Karpas-422 (cell line): ENCODE measurements at places on chromosomes 13 and 19. TPM values are rescaled to one million over a fixed set of nuclear protein-coding genes. Genes with fewer than 3 reads are reported as not detected.

Gene ZSCAN18
- not detected in 2 replicates for total RNA-seq

Gene SIGLEC11
- total RNA-seq = 0.87 TPM in 1 of 2 replicates, not detected in the other

Gene PSG3
- not detected in 2 replicates for total RNA-seq

Gene LSR
- total RNA-seq = 0.63 and 1.2 TPM in 2 replicates

DNA sequence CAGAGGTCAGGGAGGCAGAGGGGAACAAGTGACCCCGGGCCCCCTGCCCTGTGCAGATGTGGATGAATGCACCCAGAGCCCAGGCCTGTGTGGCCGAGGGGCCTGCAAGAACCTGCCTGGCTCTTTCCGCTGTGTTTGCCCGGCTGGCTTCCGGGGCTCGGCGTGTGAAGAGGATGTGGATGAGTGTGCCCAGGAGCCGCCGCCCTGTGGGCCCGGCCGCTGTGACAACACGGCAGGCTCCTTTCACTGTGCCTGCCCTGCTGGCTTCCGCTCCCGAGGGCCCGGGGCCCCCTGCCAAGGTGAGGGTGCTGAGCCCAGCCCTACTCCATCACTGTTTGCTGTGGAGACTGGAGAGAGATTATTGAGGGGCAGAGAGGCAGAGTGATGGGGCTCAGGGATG lies 9.9 kb downstream of the LTBP4 start:
- no peak overlapping the region for H3K27ac ChIP-seq
- H3K36me3 ChIP-seq = no peaks in the 10 kb centered on the region
- H3K4me1 ChIP-seq = peaks cover 47% of the 10 kb centered on the region
- no peaks in the 10 kb centered on the region for H3K27me3 ChIP-seq
- DNase-seq = no peak

GRCh38 chr13:73732350-73732749 lies 401.9 kb downstream of the KLF12 start:
- H3K36me3 ChIP-seq = no peaks in the 10 kb centered on the region
- no peaks in the 10 kb centered on the region for H3K27me3 ChIP-seq
- no peak overlapping the region for H3K4me3 ChIP-seq
- H3K4me1 ChIP-seq = no peaks in the 10 kb centered on the region

DNA sequence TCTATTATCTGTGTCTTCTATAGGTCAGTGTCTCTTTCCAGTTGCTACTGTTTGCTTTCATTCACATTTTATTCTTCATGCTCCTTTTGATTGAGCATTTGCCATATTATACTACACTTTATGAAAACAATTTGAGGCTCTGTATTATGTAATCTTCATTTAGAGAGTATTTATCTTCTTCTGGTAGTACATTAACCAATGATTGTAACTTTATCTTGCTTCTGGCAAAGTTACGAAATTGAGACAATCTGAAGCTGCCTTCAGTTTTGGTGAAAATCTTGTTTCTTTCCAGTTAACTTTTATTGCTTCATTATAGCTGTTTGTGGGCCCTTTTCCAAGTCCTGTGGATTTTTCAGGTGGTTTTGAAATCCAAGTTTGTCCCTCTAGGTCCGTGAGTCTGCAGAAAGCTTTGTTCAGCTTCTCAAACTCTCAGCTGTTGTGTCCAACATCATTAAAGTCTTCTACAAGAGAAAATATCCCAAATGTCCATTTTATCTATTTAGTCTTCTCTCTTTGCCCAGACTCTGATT lies 1255.4 kb upstream of the SPRY2 start:
- H3K36me3 ChIP-seq = no peaks in the 10 kb centered on the region
- H3K4me1 ChIP-seq = no peaks in the 10 kb centered on the region
- no peak overlapping the region for H3K4me3 ChIP-seq
- H3K27me3 ChIP-seq = no peaks in the 10 kb centered on the region
- H3K27ac ChIP-seq = no peak overlapping the region
- no peak for DNase-seq

DNA sequence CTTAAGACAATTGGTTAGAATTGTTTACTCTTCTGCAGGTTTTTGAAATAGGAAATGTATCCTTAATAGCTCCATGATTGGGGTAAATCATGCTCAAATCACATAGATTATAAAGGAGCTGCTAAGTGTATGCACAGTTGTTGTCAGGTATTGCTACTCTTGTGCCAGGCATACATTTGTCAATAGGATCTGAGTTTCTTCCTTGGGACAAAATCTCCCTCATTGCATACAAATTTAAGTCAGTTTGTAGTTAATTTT lies 109.3 kb upstream of the MLNR start:
- H3K27ac ChIP-seq = no peak overlapping the region
- H3K4me3 ChIP-seq = peak overlapping the region; percentile 83
- no peaks in the 10 kb centered on the region for H3K27me3 ChIP-seq

DNA sequence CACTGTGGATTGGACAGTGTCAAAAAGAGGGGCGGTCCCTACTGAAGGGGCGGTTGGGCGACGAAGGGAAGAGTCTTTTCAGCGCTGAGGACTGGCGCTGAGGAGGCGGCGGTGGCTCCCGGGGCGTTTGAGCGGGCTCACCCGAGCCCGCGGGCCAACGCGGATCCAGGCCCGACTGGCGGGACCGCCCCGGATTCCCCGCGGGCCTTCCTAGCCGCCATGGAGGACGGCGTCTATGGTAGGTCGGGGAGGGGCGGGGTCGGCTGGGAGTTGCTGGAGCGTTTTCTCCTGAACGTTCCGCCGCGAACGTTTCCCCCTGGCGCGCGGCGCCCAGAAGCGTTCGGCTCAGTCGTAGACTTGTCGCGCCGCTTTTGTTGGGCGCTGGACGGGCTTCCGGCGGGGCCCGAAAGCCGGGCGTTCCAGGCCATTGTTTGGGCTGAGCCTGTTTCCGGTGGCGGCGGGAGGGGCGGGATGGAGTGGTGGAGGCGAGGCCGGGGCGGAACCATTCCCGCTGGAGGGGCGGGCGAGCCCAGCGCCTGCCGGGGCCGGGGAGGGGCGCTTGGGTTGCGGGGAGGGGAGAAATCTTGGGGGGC lies at the start of gene CYTH2:
Gene CYTH2, plus strand, starts transcription at position 81 of the 593 bp plus-strand sequence. Its CDS starts 139 bp downstream, at position 220.
- H3K4me1 ChIP-seq = peaks cover 16% of the 10 kb centered on the region
- no peaks in the 10 kb centered on the region for H3K27me3 ChIP-seq
- H3K4me3 ChIP-seq = peak within 1 kb of the TSS; percentile 81

- DNase-seq = no peak
- no peaks in the 10 kb centered on the region for H3K36me3 ChIP-seq
- no peak within 1 kb of the TSS for H3K27ac ChIP-seq
- no peak within 1 kb of the TSS for H3K4me3 ChIP-seq
- H3K27me3 ChIP-seq = no peaks in the 10 kb centered on the region
Measured at GRCh38 chr19:41114132-41114531, at the start of gene CYP2F1. TSS of gene CYP2F1 (plus strand) at chr19:41114432. CDS start at chr19:41116189, 1,757 bp downstream.

DNA sequence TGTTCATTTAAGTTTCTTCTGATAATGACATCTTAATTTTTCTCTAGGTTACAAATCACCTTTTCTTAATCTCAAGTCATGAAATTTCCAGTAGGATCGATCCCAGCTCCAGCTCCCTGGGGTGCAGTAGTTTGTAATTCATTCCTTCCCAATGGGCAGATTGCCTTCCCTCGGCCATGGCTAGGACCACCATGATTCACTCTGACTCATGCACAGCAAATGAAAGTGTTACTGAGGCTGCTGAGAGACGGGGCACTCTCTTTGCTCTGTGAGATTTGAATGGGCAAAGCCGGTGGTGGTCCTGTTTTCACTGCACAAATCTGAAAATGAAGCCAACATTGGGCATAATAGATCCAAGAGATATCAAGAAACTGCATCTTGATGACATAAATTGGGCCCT lies 202.8 kb upstream of the IRS2 start:
- H3K36me3 ChIP-seq = no peaks in the 10 kb centered on the region
- no peak overlapping the region for H3K4me3 ChIP-seq
- no peaks in the 10 kb centered on the region for H3K4me1 ChIP-seq
- no peak overlapping the region for H3K27ac ChIP-seq

GRCh38 chr19:14769201-14769600 lies 9.2 kb downstream of the ADGRE2 start:
- DNase-seq = no peak
- H3K4me3 ChIP-seq = no peak overlapping the region
- H3K27me3 ChIP-seq = no peaks in the 10 kb centered on the region
- no peak overlapping the region for H3K27ac ChIP-seq

DNA sequence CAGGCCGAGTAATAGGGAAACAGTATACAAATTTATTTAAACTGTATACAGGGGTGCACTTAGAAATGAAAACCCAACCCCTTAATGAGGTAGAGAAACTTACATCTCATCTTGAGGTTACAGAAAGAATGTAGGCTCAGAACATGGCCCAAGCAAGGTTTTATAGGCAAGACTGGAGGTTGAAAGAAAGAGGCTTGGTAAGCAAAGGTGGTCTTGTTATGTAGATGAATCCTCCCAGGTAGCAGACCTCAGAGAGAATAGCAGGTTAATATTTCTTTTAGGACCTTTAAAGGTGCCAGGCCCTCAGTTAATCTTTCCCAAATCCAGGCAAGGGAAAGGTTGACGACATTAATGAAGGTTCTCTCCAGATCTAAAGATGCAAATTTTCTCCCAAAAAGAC lies 1466.8 kb upstream of the PRR20A start:
- no peak for DNase-seq
- H3K4me1 ChIP-seq = no peaks in the 10 kb centered on the region
- no peaks in the 10 kb centered on the region for H3K27me3 ChIP-seq

DNA sequence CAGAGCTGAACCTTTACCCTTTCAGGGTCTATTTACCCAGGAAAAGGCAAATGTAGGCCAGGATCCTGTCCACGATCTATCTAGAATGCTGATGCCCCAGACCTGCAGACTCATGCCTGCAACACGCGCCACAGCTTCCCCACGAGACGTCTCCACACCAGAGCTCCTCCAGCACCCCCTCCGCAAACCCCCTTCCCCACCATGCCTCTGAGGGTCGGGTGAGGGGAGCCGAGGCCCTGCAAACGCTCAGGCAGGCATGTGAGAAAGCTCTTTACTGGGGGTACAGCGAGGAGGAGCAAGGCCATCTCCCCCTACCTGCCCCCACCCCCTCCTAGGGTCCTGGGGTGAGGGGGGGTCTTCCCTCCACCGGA lies 8.9 kb downstream of the DYRK1B start:
- H3K27me3 ChIP-seq = no peaks in the 10 kb centered on the region
- peaks cover 35% of the 10 kb centered on the region for H3K36me3 ChIP-seq
- peak overlapping the region; percentile 11; the same call in 1 of the 2 replicates for H3K4me3 ChIP-seq
- H3K27ac ChIP-seq = no peak overlapping the region

DNA sequence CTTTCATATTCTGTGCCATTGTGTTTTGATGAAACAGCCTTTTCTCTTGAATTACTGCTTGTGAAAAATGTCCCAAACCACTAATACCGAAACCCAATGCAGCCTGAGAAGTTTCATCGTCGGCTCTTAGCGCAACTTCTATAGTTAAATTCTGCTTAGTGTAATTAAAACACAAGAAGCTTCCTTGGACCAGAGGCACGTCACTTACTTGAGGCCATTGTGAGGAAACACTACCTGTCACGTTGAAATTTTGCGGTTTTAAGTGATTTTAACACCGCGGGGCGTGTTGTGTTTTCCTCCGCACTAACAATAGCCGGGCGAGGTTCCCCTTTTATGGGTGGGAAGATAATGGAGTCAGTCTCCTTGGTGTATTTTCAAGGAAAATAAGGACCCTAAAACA lies 70.9 kb downstream of the GGACT start:
- H3K4me3 ChIP-seq = no peak overlapping the region
- no peak for DNase-seq
- H3K36me3 ChIP-seq = no peaks in the 10 kb centered on the region
- H3K4me1 ChIP-seq = no peaks in the 10 kb centered on the region; the same call in 1 of the 2 replicates
- H3K27me3 ChIP-seq = no peaks in the 10 kb centered on the region

DNA sequence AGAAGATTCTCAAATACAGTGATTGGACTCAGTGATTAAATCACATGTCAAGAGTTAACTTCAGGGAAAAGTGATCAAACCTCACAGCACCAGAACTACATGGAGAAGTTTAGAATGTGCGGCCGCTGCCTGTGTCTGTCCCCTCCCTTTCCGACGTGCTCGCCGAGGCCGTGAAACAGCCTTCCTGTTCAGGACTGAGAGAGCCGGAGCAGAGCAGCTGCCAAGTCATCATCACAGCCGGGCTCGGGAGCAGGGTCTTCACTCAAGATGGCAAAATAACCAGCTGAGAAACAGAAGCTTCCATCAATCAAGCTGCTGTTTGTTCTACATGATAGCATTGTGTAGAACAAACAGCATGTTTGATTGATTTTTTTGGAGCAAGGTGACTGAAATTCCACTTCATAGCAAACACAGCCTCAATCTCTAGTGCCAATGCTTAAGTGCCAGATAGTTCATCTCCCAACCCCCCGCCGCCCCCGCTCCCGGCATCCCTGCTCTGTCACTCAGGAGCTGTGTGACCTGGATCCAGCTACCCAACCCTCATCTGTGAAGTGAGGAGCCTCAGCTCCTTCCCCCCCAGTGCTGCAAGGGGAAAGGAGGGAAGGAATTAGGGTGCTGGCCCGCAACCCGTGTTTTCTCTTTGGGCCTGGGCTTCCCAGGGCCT lies 70.6 kb downstream of the HSPH1 start:
- no peak for DNase-seq
- no peak overlapping the region for H3K27ac ChIP-seq
- no peaks in the 10 kb centered on the region for H3K36me3 ChIP-seq
- H3K4me3 ChIP-seq = no peak overlapping the region

GRCh38 chr19:8487137-8487851 lies 15.1 kb downstream of the PRAM1 start:
- peaks cover 13% of the 10 kb centered on the region; the same call in 1 of the 2 replicates for H3K36me3 ChIP-seq
- no peak overlapping the region for H3K4me3 ChIP-seq
- no peaks in the 10 kb centered on the region for H3K27me3 ChIP-seq

- no peaks in the 10 kb centered on the region for H3K36me3 ChIP-seq
- no peaks in the 10 kb centered on the region for H3K4me1 ChIP-seq
- H3K4me3 ChIP-seq = no peak overlapping the region
- H3K27me3 ChIP-seq = no peaks in the 10 kb centered on the region
- DNase-seq = no peak
- no peak overlapping the region for H3K27ac ChIP-seq
Measured at GRCh38 chr13:21071924-21072323, 10.5 kb upstream of the LATS2 start.

DNA sequence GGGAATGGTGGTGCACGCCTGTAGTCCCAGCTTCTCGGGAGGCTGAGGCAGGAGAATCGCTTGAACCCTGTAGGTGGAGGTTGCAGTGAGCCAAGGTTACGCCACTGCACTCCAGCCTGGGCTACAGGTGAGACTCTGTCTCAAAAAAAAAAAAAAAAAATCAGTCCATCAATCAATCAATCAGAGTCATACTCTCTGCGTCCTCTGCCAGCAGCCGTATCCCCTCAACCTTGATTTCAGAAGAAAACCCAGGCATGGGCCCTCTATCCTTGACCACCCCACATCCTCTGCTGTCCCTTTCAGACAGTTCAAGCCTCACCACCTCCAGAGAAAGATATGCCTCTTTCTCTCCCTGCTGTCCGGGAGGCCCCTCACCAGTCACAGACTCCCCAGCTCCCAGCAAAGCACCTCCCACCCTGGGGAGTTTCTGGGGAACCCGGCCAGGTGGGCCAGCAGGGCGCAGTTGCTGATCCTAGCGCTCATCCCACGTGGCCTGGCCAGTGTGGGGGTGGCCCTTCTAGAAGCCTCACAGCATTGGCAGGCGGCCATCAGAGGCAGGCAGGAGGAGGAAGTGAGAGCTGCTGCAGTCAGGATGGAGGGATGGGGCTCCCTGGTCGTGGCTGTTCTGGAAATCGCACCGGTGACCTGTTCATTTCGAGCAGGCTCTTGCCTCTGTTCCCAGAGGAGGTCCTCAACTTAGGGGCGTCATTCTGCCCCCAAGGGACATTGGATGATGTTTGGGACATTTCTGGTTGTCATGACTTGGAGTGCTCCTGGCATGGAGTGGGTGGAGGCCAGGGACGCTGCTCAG lies 10.2 kb upstream of the JSRP1 start:
- peaks cover 13% of the 10 kb centered on the region for H3K36me3 ChIP-seq
- H3K4me1 ChIP-seq = peaks cover 26% of the 10 kb centered on the region
- DNase-seq = peak; percentile 91

- peaks cover 14% of the 10 kb centered on the region for H3K4me1 ChIP-seq
- peaks cover 1% of the 10 kb centered on the region for H3K36me3 ChIP-seq
- no peak for DNase-seq
Measured at GRCh38 chr19:633786-634639, 676 bp upstream of the POLRMT start.
